ENCODE measurements at places on chromosomes 7 and 10.

DNA sequence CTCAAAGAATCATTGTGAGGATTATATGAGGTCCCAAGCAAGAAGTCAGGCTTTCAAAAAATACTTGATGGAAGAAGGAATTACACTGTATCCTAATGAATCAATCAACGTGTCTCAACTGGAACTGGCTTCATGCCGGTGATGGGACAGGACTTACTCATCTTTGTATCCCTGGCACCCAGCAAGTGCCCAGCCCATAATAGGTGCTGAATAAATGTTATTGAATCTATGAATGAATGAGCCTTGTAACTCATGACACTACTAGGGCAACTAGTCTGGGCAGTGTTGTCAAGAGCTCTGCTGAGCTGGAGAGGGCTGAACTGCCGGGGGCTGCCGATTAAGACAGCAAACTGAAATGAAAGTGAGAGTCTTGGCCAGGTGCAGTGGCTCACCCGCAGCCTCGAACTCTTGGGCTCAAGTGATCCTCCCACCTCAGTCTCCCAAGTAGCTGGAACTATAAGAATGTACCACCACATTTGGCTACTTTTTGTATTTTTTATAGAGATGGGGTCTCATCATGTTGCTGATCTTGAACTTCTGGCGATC lies 87.2 kb upstream of the KIF5B start:
- DNase-seq = no peak

GRCh38 chr7:1004018-1004852 lies 21.3 kb downstream of the CYP2W1 start:
- DNase-seq = no peak

GRCh38 chr10:48491392-48492139 lies 113.3 kb downstream of the ARHGAP22 start:
- no peak for DNase-seq

GRCh38 chr7:44922351-44922694 lies 37.0 kb upstream of the PURB start:
- no peak for DNase-seq

DNA sequence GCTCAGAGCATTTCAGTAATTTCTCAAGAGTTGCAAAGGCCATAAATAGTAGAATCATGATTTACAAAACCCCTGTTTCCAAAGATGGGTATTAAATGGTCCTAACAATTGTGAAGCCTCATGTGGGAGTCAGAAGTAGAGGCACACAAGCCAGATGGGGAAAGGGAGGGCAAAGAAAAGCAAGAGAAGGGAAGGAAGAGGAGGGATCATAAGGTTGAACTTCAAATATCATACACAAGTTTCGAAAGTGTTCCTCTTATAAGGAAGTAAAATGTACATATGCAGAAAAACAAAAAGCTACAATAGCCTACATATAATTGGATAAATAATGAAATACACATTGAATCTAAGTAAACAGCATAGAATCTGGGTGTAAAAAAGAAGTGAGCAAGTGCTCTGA lies 6.0 kb downstream of the LIPN start:
- no peak for DNase-seq

DNA sequence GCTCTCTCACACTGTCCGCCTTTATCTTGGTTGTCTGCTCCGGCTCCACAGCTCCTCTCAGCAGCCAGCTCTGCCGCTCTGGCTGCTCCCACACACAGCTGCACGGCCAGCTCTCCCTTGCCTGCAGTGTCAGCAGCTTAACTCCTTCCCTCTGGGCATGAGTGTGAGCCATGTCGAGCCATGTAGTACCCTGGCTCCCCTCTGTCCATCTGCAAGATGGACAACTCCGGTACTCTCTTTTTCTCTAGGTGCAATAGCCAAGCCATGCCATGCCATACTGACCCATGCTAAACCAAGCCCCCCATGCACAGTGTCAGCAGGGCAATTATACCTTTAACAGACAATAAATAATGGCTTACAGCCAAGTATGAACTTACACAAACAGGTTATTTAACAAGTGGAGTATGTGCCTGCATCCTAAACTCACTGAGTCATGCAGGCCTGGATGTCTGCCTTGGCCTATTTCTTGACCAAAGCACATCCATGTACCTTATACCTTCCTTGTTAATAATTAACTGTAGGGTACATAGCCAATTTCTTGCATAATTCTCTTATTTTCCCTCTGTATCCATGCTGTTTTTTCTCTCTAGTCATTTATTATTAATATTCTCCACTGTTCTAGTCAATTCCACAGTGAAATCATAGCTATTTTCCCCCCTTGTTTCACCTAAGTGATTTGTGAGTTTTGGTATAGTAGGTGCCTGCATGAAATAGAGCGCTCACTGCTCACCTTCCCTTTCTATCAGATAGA lies 170.9 kb downstream of the CDK14 start:
- DNase-seq = no peak
